G401 (cell line): ENCODE measurements at places on chromosomes 11 and 22. TPM values are rescaled to one million over a fixed set of nuclear protein-coding genes. Genes with fewer than 3 reads are reported as not detected.

The FIBIN gene
- total RNA-seq: 0.95 TPM in 1 of 2 replicates, not detected in the other

The CD248 gene
- 0.58 TPM in 1 of 2 replicates, not detected in the other for total RNA-seq

The DCDC1 gene
- total RNA-seq: 2.1 TPM in 1 of 2 replicates, not detected in the other

The VWCE gene
- 7.3 and 9.5 TPM in 2 replicates for total RNA-seq

The ZP1 gene
- total RNA-seq: not detected in 2 replicates

The GRM5 gene
- not detected in 2 replicates for total RNA-seq

The UBQLN3 gene
- total RNA-seq: not detected in 2 replicates

The OR2AT4 gene
- total RNA-seq: not detected in 2 replicates

The VPREB1 gene
- total RNA-seq: not detected in 2 replicates

GRCh38 chr11:4480577-4481239 lies 1.7 kb upstream of the OR52K1 start:
- DNase-seq: no peak

DNA sequence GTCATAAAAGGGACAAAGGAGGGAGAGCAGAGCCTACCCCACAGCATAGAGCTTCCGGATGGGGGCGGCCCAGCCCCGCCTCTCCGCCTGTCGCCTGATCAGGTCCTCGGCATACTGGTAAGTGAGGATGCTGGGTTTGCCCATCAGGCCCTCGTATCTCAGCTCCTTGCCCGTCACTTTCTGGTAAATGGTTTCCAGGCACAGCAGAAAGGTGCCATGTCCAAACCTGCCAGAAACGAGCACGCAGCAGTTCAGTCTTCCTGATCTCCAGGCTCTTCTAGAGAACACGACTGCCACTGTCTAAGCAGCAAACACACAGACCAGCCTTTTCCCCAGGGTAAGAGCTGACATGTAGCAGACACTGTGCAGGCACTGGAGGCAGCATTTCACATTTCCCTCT lies 17.4 kb upstream of the TMEM121B start:
- no peak for DNase-seq

DNA sequence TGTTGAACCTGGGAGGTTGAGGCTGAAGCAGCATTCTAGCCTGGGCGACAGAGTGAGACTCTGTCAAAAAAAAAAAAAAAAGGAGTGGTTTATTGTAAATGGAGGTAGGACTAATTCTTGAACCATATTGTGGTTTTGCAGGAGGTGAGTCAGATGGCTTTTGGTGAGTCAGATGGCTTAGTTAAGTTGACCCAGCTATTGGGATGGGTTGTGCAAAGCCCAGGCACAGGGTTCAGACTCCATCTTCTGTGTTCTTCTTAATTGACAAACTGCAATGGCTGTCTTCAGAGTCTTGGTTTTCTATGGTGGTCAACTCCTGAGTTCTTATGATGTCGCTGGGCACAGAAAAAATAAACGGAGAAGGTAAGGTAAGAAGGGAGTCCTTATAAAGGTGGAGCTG lies 182.7 kb downstream of the ADAMTS15 start:
- DNase-seq: no peak

DNA sequence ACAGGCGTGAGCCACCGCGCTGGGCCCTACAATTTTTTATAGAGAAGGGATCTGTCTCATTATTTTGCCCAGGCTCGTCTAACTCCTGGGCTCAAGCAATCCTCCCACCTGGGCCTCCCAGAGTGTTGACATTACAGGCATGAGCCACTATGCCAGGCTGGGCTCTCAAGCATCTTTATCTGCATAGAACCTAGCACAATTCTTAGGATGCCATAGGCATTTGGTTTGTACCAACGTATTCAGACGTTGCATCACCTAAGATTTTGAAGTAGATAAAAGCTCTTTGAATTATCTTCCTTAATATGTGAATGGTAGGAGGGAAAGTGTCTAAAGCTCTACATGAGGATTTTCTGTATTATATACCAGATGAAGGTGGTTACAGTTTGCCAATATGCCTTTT lies 30.5 kb downstream of the RTN3 start:
- DNase-seq: no peak

- DNase-seq: no peak
Observed at GRCh38 chr22:48618326-48618725, 1209.3 kb downstream of the BRD1 start.
